ENCODE measurements at places on chromosomes 3 and 15.

- peak; percentile 63 for DNase-seq
These were observed 136.0 kb upstream of the CCDC54 start for GRCh38 chr3:107241217-107241616.

- DNase-seq = no peak
These were observed 219.3 kb upstream of the COL8A1 start for GRCh38 chr3:99419116-99419515.

GRCh38 chr15:40859206-40859851 lies 14.7 kb downstream of the RHOV start:
- peak; percentile 77 for DNase-seq

DNA sequence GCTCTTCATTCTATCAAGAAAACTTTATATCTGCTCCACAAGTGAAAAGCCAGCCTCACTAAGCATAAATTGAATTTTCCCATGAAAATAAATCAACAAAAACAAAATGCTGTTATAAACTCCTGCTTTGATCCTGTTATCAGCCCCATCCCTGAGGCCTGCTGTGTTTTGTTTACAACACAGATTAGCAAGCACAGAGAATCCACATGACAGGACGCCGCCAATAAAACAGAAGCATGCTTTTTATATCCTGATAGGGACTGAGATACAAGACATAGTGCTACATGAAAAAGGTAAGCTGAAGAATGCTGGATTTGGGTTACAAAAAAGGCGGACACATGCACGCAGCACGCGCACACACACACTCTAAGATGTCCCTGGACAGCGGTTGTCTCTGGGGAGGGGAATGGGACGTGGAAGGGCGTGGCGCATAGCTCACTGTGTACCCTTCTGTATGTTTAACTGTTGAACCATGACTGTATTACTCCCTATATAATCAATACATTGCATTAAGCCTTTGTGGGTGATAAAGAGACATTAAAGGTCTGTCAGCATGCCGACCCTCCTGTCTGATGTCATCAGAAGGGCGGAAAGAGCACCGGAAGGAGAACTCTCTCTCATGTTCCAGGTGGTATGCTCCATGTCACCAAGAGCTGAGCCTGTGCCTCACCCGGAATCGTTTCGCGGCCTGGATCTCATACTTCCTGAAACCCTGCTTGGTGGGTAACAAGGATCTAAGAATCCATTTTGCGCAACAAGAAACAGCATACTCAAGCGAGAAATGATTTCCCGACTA lies 93.9 kb downstream of the IQSEC1 start:
- DNase-seq = no peak

DNA sequence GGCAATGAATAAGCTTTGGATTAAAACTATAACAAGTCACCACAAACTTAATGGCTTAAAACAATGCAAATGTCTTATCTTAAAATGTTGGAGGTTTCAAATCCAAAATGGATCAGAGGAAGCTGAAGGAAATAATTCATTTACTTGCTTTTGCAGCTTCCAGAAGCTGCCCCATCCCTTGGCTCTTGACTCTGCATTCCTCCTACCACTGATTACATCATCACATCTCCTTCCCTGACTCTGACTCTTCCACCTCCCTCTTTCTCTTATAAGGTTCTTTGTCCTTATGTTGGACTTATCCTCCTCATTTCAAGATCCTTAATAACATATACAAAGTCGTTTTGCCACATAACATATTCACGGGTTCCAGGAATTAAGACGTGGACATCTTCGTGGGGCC lies 982.8 kb upstream of the ROBO1 start:
- DNase-seq = no peak

DNA sequence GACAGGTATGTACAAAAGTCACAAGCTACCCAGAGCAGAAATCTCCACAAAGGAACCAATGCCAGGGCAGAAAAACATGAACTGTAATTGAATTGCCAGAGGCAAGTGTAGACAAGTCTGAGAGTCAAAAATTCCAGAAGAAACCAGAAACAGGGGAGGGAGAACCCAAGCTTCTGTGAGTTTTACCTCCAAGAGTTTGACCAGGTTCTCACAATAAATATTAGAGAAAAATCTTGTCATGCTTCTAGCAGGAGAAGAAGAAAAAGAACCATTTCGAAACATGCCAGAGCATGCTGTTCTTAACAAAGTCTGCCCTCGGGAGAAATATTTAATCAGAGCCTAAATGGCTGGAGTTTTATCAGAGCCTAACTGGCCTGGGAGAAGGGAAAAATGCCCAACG lies 32.5 kb upstream of the AP3B2 start:
- no peak for DNase-seq

GRCh38 chr3:112776836-112777235 lies 69.8 kb downstream of the CD200R1L start:
- DNase-seq = no peak

GRCh38 chr15:45849136-45849535 lies 214.3 kb downstream of the SQOR start:
- DNase-seq = no peak

GRCh38 chr3:112963683-112964082 lies 11.2 kb downstream of the CD200R1 start:
- no peak for DNase-seq

GRCh38 chr15:101063891-101064794 lies 145.0 kb downstream of the LRRK1 start:
- DNase-seq = no peak

DNA sequence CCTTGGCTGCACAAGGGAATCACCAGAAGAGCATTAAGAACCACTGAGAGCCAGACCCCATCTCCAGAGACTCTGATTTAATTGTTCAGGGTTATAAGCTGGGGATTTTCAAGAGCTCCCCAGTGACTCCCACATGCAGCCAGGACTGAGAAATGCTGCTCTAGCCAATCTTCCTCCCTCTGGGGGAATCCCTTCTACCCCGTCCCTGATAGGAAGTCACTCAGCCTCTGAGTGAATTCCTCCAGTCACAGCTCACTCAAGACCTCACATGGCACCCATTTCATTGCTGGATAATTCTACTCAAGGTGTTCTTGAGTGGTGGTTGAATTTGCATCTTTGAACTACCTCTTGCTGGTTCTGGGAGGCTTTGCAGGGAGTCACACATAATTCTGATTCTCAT lies 10.7 kb downstream of the CCR3 start:
- no peak for DNase-seq

- no peak for DNase-seq
These were observed 59.2 kb upstream of the LRRN1 start for GRCh38 chr3:3740061-3740460.

- no peak for DNase-seq
These were observed 52.4 kb upstream of the CMTM8 start for GRCh38 chr3:32186097-32186496.

DNA sequence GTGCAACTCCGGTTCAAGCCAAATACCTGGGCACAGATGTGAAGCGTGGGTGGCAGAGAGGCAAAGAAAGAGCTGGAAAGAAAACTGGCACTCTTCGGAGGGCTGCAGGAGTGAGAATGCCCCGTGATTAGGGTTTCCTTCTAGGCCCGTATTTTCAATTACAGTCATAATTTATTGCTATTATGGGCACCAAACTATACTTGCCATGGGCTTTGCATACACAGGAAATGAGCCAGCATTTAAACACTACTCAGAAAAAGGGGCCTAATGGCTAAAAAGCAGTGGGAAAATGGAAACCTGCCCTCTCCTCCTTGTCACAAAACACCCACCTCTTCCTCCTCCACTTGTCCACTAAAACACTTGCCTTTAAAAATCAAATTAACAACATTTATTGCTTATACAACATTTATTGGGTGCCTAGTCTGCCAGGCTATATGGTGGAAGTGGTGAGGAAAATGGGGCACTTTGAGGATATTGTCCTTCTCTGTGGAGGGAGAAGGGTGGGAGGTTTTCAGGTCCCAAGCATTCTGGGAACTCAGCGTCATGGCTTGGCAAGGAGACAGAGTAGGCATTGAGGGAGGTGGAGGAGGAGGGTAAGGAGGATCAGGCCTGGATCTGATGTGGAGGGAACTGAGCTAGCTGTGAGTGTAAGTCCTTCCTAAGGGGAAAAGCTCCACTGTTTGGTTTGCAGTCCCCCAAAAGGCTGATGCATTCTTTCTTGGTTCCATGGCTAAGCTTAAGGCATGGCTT lies 160.9 kb downstream of the SLCO3A1 start:
- DNase-seq = peak; percentile 22

GRCh38 chr3:56890448-56891091 lies 88.8 kb upstream of the ARHGEF3 start:
- DNase-seq = no peak

GRCh38 chr3:10265833-10266232 lies 17.6 kb downstream of the TATDN2 start:
- DNase-seq = no peak

GRCh38 chr3:38487323-38487722 lies 8.8 kb upstream of the EXOG start:
- no peak for DNase-seq

- no peak for DNase-seq
These were observed 40.8 kb upstream of the SPTSSB start for GRCh38 chr3:161412123-161412522.

- no peak for DNase-seq
These were observed 1.1 kb downstream of the ANPEP start for GRCh38 chr15:89813381-89814111.

DNA sequence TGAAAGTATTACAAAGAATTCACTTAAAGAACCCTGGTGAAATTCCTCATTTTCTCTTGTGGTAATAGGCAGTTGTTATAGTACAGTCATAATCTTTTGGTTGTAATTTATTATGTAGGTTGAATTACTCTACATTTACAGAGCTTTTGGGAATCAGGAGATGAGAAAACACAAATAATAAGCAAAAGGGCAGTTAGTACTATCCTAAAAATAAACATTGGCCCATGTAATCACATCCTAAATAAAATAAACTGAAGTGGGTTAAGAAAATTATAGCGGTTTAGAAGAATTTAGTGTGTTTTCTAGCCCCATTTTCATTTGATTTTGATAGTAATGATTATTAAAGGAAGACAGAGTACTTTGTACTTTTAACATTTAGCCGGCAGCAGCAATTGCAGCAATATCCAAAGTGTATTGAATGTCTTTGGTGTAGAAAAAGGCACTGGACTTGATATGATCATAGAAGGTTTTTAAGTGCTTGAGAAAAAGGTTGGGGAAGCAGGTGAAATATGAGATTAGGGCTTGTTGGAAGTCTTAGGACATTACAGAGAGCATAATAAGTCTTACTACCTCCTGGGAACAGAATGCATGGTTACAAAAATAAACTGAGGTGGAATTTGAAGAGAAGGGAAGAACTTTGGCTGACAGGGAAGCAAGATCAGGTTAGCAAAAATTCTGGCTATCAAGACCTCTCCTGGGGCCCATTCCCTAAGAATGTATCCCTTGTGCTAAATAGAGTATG lies 79.9 kb downstream of the MBNL1 start:
- no peak for DNase-seq

- no peak for DNase-seq
These were observed 311.9 kb downstream of the FOXP1 start for GRCh38 chr3:71271596-71271995.

DNA sequence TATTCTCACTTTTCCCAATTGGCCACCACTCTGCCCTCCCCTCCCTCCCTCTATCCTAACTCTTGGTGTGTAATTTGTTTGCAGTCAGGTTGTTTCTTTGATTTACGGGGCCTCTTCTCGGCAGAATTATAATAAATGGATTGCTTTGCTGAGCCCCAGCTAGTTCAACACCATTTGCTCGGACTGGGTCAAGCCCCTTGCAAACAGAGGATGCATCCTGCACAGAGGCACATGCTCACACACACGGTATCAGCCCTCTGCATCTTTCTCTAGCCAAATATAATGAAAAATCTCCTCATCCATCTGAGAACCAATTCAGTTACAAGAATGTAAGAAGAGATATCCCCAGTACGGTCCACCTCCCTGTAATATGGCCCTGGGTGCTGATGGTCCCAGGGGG lies 97.7 kb downstream of the EPHB1 start:
- DNase-seq = no peak

GRCh38 chr15:62495670-62496614 lies 330.9 kb upstream of the C2CD4B start:
- no peak for DNase-seq

GRCh38 chr3:164453714-164454113 lies 624.6 kb downstream of the SI start:
- DNase-seq = no peak

DNA sequence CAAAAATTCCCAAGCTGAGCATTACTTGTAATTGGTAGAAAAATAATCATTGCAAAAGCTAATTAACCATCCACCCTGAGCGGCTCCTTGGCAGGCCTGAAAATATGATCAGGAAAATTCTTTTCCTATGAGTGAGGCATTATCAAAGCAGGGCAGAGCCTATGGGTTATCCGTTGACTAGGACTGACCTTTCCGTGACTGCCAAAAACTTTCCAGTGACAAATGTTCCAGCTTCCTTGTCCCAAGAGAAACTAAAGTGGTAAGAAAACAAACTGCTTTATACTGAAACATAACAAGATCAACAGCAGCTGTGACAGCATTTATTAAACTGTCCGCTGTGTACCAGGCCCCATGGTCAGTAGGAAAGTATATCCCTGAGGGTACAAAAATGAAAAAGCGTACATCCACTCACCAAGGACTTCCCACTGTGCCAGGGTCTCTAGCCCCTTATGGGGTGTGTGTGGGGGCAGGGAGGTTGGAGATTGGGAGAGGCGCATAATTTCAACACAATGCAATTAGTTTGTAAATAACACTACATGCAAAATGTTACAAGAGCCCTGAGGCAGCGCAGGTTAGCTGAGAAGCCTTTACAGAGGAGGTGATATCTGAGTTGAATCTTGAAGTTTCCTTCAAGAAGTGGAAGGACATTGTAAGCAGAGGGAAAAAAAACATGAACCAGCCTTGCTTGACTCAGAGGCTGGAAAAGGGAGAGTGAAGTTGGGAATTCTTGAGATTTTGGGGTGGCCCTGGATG lies 8.5 kb downstream of the LIPC start:
- no peak for DNase-seq

DNA sequence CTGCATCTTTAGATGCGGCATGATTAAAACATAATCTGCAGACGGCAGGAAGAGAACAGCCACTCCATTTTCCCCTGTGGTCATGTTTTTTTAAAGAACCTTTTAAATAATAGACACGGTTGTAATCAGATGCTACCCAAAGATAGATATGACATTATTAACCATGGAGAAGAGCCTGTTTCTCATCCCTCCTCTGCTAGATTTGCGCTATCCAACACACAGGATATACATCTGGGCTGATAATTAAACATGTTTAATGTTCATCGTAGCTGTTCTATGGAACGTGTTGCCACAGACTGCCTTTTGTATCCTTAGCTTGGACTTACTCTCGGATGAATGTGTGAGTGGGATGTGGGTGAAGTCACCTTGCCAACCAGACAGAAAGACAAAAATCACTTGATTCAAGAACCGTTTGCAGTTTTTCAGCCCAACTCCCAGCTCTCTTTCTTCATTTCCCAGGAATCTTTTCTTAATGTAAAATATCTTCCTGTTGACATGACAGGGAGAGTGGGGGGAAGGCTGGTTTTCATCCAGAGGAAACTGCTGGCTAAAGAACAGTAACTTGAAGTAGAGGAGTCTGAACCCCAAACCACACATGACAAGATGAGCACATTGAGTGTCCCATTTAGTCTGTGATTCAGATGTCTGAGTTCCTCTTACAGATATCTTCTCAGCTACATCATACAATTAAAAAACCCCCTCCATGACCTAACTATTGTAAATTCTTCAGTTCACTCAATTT lies 118.6 kb upstream of the PRICKLE2 start:
- DNase-seq = no peak

Measured in RPMI8226 (cell line).